ENCODE measurements at places on chromosomes 7 and 10.
A peak's percentile ranks its signal among the peaks of the same experiment; 100 is the strongest.

DNA sequence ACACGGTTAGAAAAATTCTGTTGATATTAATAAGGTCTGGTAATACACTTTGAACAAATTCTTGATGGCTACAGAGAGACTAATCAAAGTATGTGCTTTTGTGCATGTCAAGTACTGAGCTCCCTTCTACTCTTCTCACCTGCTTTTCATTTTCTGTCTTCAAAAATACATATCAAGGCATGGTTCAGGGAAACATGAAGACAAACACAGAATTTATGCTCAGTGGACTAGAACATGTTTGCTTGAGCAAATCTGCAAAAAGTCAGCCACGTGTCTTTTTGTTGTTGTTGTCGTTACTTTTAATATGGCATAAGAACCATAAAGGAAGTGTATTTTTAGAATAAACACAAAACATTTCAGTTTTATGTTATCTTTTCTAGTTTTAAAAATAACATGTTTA, 21.9 kb downstream of the CDK13 start:
- no peak for DNase-seq

GRCh38 chr10:80503584-80504157, 34.0 kb upstream of the SH2D4B start:
- DNase-seq = no peak

DNA sequence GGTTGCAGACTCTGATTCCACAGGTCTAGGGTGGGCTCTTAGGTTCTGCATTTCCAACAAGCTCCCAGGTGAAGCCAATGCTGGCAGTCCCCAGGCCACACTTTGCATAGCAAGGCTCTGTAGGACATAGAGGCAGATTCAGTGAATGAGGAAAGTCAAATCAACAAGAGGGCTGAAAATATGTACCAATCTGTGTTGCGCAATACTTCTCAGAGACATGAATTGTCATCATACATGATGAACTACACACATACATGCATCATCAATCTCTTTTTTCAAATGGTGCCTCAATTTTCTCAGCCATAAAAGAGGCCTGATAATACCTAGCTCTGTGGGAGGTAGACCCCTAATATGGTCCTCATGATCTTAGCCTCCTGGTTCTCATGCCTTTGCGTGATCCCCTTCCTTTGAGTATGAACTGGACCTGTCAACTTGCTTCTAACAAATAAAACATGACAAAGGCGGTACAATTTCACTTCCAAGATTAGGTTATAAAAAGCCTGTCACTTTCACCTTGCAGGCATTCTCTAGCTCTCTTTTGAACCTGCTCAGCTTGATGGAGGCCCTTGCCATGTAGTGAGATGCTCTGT, 49.0 kb downstream of the PIK3CG start:
- DNase-seq = no peak

- no peak for DNase-seq
Measured at GRCh38 chr10:43903451-43903850, 254.8 kb upstream of the ZNF32 start.

GRCh38 chr7:115276791-115277190, 354.9 kb downstream of the MDFIC start:
- no peak for DNase-seq

DNA sequence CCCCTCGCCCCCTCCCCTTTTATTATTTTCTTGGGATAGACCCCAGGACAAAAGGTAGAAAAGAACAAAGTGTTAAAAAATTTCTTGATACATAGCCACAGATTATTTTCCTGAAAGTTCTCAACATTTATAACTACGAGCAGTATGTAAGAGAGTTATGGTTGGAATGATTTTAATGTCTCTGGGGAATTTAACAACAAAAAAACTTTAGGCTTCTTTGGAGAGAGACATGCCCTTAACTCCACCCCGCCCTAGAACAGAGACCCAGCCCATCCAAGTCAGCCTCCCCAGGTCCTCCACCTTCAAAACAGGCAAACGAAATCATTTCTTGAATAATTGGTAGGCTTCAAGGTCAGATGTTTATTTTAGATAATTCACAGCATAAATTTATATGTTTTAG, 97.1 kb downstream of the TCF7L2 start:
- DNase-seq = no peak

DNA sequence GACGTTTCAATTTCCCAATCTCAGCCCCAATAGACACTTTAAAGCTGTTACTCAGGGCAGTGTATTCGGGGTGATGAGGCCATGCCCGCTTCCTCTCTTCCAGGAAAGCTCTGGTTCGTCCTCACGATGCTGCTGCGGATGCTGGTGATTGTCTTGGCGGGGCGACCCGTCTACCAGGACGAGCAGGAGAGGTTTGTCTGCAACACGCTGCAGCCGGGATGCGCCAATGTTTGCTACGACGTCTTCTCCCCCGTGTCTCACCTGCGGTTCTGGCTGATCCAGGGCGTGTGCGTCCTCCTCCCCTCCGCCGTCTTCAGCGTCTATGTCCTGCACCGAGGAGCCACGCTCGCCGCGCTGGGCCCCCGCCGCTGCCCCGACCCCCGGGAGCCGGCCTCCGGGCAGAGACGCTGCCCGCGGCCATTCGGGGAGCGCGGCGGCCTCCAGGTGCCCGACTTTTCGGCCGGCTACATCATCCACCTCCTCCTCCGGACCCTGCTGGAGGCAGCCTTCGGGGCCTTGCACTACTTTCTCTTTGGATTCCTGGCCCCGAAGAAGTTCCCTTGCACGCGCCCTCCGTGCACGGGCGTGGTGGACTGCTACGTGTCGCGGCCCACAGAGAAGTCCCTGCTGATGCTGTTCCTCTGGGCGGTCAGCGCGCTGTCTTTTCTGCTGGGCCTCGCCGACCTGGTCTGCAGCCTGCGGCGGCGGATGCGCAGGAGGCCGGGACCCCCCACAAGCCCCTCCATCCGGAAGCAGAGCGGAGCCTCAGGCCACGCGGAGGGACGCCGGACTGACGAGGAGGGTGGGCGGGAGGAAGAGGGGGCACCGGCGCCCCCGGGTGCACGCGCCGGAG, 2.6 kb downstream of the GJD4 start:
- DNase-seq = no peak

DNA sequence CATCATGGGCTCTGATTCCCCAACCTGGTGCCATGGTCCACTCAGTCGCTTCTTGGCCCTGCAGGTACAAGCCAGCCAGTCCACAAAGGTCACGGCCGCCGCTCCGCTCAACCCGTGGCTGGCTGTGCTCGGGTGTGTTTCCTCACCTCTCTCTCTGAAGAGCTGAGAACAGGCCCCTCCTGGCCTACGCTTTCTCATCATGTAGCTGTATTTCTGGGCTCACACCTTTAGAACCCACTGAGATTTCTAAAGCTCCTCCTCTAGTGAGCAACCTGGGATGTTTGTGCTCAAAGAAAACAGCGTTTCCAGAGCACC, 30.2 kb downstream of the PTPRN2 start:
- DNase-seq = no peak

- no peak for DNase-seq
Measured at GRCh38 chr7:108455998-108456677, at the start of gene NRCAM. Gene NRCAM (minus strand): TSS chr7:108456436. CDS start chr7:108240064, 216,372 bp downstream.

DNA sequence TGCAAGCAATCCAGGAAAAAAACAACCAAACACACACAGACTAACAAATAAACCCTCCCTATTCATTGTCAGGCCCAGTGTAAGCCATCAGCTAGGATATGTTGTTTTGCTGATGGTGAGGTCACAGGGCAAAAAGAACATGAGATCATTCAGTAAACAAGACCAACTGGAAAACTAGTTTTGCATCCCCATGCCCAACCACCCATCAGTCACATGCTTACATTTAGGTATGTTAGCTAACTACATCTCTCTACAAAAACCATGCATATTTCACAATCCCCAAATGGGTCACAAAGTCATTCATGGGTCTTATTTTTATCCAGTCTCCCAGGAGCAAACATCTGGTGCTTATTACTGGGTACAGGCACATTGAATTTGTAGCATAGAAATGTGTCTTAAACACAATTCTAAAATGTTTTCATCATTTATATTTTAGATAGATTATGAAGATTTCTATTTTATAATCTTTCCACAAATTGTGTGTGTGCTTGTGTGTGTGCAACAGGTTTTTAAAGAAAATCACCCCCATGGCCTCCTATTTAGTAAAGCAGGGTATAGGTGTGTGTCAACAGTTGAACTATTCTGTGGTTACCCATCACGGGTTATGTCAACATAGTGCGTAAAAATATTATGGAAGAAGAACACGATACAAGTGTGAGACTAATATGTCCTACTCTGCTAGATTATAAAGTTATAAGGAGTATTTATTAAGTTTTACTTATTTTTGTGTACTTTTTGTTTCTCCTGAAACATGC, 103.8 kb upstream of the AKR1E2 start:
- DNase-seq = peak; percentile 92

DNA sequence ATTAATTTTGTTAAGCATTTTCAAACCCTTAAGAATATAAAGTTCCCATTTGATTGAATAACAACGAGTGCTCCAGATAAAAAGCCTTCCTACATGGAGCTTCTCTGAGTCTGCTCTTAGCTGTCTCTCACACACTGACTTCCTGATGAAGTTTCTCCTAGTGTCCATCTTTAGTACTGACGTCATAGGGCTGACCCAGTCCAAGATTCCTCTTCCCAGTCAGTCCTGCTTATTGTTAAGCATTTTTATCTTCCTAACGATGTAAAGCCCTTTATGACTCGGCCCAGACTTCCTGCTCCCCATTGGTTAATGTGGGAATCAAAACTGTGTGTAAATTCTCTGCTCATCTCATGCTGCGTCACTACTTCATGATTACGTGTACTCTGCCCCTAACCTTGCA, 398.8 kb downstream of the TFEC start:
- DNase-seq = no peak

DNA sequence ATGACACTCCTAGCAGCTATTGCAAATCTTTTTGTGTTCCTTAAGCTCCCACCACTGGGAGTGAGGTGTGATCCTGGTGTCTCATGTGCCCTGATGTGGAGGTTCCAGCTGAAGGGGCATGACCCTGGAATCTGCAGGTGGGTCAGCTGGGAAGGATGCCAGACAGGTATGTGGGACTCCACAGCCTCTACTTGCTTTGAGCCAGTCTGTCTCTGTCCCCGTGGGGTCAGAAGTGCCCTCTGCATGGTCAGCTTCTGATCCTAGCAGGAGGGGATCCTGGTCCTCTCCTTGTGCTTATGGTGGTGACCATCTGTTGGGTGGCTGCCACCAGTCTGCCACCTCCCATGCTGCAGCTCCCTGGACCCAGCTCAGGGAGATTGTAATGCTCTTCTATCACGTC, 51.1 kb upstream of the COMTD1 start:
- no peak for DNase-seq

GRCh38 chr10:47378183-47378510, 5.9 kb downstream of the ZNF488 start:
- DNase-seq = no peak

DNA sequence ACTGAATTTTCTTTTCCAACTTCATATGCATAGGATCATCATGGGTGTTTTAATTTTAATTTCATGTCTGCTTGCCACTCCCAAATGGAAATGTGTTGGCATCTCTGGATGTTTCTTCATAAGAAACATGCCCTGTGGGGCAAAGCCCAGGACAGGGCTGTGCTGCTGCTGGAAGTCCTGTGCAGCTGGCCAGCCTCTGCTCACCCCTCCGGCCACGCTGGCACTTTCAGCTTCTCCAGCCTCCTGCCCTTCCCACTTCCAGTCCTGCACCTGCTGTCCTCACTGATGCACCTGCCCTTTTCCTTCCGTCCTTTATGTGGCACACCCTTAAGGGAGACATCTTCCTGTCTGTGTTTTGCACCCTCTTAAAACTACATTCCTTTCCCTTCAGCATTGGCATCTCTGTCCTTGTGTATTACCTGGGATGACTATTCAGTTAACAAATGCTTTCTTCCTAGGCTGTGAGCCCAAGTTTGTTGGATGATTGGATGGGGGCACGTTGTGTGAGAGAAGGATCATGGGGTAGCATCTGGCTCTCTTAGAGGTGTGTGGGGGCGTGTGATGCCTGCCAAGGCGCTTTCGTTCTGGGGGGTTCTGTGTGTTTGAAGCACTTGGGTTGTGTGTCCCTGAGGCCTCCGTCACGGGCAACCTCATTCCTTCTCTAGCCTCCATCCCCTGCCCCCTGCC, 56.8 kb downstream of the TCF7L2 start:
- DNase-seq = no peak

GRCh38 chr10:12902135-12902572, 99.4 kb downstream of the CCDC3 start:
- DNase-seq = peak; percentile 48

GRCh38 chr7:157076466-157076865, 62.3 kb upstream of the UBE3C start:
- no peak for DNase-seq

GRCh38 chr10:34319197-34319846, 495.8 kb downstream of the PARD3 start:
- peak; percentile 97 for DNase-seq

DNA sequence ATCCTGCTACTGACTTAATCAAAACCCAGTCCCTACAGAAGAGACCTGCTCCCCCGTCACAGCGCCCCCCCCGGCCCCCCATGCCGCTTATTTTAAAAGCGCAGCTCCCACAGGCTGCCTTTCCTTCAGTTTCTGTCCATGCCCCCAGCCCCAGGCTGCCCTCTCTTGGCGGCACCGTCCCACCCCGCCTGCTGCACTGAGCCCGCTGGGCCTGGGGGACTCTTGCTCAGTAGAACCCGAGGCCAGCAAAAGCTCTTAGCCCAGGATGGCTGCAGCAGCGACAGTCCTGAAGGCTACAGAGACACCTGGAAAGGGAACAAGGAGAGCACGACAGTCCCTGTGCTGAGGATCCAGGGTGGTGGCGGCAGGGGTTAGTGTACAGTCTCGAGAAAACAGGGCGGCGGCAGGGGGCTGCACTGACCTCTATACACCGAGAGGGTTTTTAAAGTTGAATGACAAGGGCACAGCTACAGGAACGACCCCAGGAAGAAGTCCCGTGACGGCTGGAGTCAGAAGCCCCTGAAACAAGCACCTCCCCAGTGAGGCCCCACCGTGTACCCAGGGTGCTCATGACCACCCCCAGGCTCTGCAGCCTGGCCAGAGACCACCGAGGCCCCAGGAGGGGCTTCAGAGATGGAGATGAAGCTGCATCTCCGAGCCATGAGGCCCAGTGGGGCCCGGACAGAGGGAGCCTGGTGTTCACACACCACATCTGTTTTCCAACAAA, 54.4 kb downstream of the ZRANB1 start:
- DNase-seq = no peak

All from bronchial epithelial cell (primary cell).